Left renal cortex interstitium (tissue), 4 donors: ENCODE measurements at places on chromosomes 4 and X. TPM values are rescaled to one million over a fixed set of nuclear protein-coding genes. Genes with fewer than 3 reads are reported as not detected.
A peak's percentile ranks its signal among the peaks of the same experiment; 100 is the strongest.

GRCh38 chrX:39121903-39122302 lies 320.6 kb downstream of the MID1IP1 start:
- DNase-seq, result no peak

DNA sequence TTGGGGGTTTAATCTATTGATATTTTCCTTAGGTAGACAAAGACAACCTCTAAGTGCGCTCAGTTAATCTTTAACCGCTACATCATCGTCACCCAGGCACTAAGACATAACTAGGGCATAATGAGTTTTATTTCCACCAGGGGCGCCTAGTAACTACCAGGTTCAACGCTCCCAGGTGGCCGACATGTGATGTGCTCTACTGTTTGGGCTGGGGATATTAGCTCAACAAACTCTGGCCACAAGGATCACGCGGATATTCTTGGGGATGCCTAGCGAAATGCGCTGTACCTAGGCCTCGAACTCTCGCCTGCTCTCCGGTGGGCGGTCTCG lies 915 bp upstream of the RAB33B start:
- DNase-seq, result no peak

The SLC26A1 gene
- 6.7 TPM for polyA plus RNA-seq

GRCh38 chr4:94413085-94413840 lies 38.5 kb upstream of the PDLIM5 start:
- no peak for DNase-seq

GRCh38 chr4:166197166-166197565 lies 324.1 kb downstream of the TLL1 start:
- no peak for DNase-seq

GRCh38 chr4:23934223-23934622 lies 44.4 kb upstream of the PPARGC1A start:
- no peak for DNase-seq

DNA sequence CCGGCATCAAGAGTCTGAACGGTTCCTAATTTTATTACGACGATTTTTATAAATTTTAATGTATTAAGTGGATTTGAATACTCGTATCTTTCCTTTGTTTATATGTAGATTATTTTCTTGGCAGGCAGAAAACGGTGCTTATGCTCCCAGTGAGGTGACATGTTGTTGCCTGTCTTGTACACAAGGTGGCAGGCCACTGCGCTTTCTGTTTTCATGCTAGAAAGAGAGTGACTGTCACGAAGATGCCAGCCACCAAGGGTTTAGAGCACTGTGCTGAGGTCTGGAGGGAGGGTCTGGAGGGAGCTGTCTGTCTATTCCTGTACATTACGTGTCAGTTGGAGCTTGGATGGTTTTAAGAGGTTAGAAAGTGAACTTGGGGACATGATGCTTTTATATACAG lies 87.7 kb downstream of the SHROOM2 start:
- DNase-seq, result no peak

The FAM47B gene
- not detected for polyA plus RNA-seq

The MAGEA10 gene
- not detected for polyA plus RNA-seq

- DNase-seq, result no peak
Measured at GRCh38 chrX:9205599-9206223, 171.8 kb upstream of the FAM9B start.

DNA sequence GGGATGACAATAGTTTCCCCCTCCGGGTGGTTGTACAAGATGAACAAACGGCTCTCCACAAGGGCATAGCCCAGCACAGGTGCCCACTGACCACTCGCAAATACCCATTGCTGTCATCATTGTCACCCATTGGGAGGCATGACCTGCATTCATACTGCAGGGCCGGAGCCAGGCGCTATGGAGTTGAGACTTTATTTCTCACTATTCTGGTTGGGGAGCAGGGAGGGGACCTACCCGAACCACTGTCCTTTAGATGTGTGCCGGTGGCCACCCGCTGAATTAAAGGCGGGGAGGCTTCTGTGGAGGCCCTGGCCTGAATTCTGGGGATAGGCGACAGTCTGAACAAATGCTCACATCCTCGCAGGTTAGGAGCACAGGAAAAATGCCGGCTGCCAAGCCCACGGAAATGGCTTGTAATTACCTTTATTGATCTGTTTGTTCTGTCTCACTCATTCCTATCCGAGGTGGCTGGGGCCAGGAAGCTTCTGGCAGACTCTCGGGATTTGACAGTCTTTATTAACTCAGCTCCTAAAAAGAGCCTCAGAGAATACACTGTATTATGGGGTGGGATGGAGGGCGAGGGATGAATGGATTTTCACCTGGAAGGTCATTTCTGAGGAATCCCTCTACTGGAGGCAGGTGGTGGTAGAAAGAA lies 125.1 kb upstream of the PSAPL1 start:
- no peak for DNase-seq

GRCh38 chr4:173535957-173536356 lies 5.9 kb upstream of the HAND2 start:
- no peak for DNase-seq

- no peak for DNase-seq
Measured at GRCh38 chr4:152054731-152055130, 293.9 kb upstream of the GATB start.

- DNase-seq, result no peak
Measured at GRCh38 chr4:140351093-140352075, 22.1 kb upstream of the SCOC start.

GRCh38 chr4:124322234-124323065 lies 390.1 kb downstream of the ANKRD50 start:
- peak; percentile 41 for DNase-seq

GRCh38 chr4:105191621-105192210 lies 45.0 kb downstream of the TET2 start:
- DNase-seq, result no peak

The GLRA2 gene
- polyA plus RNA-seq, result 0.17 TPM

GRCh38 chr4:66516940-66517339 lies 846.7 kb upstream of the EPHA5 start:
- no peak for DNase-seq

DNA sequence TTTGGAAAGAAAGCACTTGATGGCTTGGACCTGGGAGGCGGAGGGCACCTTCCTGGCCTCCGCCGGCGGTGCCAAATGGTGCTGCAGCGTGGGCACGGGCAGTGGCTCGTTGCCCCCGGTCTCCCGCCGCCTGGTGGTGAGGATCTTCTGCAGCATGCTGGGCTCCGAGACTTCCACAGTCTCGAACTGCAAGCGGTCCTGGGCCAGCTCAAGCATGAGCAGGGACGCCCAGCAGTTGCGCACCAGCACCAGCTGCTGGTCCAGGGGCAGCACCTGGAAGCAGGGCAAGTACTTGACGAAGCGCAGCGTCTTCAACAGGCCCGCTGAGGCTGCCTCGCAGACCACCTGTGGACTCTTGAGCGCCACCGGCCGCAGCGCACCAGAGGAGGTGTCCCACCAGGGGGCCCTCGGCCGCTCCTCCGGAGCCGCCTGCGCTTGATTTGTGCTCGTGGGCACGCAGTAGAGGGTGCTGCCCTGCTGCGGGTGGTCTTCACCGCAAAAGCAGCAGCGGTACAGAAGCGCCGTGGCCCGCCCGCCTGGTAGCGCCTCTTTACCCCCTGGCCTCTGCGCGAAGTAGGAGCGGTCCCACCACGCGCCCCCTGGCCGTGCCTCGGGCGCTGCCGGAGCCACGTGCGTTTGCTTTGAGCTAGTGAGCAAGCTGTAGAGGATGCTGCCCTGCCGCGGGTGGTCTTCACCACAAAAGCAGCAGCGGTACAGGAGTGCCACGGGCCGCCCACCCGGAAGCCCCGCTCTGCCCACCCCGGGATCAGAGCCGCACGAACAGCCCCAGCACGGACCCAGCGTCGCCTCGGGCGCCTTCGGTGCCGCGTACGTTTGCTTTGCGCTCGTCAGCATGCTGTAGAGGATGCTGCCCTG lies 689 bp downstream of the NR0B1 start:
- no peak for DNase-seq
